HS-27A (cell line): ENCODE measurements at places on chromosomes 2 and 18.

GRCh38 chr18:4551001-4551360, 95.9 kb upstream of the DLGAP1 start:
- no peak for DNase-seq

DNA sequence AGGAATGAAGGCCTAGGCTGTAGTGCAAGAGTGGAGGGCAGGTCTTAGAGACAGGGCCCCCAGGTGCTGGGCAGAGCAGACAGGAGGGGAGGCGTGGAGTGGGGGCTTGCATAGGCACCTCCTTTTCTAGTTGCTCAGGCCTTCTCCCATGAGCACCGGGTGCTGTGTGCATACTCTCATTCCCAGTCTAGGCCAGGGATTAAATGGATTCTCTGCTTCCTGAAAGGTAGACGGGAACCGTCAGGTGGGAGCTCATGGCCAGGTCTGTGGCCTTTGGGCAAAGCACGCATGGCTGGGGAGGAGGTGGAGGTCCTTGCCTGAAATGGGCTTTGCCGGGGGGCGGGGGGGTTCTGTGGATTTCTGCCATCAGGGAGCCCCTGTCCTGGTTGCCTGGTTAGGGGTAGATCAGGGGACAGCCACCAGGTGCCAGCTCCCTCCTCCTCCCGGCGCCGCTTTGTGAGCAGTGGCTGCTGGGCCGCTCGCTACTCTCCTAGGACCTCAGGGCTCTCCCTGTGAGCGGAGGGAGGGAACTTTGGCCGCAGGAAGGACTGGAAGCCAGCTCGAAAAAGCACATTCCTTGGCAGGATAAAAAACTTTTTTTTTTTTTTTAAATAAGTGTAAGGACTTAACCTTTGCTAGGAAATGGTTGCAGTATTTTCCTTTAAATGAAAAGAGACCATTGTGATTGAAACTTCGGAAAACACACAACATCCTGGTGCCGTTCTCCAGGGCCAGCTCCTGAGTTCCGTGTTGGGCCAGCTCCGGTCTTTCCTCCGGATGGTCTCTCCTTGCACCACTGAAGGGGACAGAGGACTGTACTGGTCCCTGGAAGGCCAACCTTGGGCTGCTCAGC, 82.8 kb upstream of the HAAO start:
- DNase-seq, result no peak

DNA sequence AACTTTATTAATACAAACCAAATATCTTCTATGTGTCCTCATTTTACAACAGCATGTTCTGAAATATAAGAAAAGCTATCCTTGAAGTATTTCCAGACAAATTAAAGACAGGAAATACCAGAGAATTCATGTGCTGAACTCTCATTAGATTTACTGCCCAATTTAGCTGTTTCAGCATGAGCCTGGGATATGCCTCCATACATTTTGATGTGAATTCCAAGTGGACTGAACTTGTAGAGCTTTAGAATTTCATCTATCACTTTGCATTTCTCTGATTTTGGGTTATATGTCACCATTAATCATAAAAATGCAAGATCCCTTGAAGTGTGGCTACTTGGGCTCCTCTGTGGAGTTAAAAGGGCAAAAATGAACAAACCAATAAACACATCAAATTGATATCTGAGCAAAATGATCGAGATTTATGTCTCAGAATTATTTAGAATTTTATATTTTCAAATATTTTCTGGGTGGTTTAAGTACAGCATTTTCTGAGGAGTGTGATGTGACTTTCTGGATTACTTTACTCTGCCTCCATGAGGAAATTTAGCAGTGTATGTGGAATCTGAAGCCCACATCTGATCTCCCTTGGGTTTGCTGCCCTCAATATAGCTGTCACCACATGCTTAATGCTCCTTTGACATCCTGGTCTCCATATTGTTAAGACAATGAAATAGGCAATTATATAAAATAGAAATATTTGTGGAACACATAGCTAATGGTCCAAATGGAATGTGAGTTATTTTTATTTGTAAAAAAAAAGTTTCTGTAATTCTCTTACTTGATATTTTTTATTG, 206.6 kb upstream of the RBMS1 start:
- DNase-seq, result no peak

DNA sequence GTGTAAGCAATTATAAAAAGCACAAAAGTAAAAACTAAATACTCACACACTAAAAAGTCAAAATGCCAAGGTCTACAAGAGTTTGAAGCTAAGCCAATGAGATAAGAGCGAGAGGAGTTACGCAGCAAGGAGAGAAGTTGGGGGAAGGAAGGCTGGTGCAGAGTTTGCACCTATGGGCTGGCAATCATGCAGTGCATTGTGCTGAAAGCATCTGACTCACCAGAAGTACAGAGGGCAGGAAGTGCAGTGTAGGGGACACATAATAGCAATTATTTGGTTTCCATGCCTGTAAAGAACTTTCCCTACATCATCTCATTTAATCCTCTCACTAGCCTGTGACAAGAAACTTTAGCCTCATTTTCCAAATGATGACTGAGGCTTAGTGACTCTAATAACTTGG, 142.7 kb upstream of the KYNU start:
- no peak for DNase-seq

GRCh38 chr2:204583773-204584172, 38.5 kb downstream of the PARD3B start:
- no peak for DNase-seq

DNA sequence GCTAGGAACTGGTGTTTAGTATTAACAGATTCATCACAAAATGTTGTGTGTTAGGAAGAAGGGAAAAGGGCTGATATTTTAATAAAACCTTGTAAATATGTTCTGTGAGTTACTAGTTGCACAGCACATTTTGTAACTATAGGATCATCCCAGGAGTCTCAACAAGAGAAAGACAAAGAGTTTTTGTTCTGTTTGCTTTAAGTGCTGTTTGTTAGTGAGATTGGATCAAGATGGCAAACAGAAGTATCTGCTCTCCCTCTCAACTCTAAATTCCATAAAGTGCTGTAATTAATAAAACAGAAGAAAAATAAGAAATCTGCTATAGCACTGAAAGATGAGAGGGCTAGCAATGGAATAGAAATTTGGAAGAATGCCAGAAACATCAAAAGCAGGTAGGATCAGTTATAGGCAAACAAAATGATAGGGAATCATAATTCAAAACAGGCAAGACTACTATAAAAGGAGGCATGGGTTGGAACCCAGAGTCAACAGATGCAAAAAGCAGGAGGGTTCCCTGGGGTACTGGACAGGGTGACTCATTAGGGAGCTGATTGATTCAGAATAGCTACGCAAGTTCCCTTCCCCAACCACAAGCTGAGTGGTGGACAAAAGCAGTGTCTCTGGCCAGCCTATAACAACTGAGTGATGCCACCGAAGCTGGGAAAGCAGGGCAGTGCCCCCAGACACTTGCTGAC, 75.8 kb downstream of the DYNC1I2 start:
- no peak for DNase-seq

- DNase-seq, result no peak
Measured at GRCh38 chr2:39241588-39241987, 2.2 kb downstream of the CDKL4 start.

- no peak for DNase-seq
Measured at GRCh38 chr2:74227646-74228045, 29.2 kb downstream of the MTHFD2 start.

GRCh38 chr2:113282747-113283533, 4.2 kb upstream of the PAX8 start:
- DNase-seq, result peak; percentile 88

- no peak for DNase-seq
Measured at GRCh38 chr2:147524912-147525311, 319.9 kb upstream of the ACVR2A start.

DNA sequence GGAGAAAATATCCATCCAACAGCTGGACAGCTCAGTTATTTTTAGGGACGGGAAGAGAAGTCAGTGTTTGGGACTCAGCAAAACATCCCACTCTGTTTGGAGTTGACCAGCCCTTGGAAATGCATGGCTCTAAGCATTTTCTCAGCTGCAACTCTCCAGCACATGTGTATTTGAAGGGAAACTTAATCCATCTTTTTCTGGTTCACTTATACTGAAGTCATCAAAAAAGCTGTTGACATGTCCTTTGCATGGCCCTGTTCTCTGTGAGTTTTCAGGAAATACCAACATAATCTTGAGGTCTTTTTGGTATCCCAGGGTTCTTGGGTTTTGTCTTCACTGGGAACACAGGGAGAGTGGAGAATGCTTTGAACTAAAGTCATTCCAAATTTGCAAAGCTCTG, 91.9 kb upstream of the CELF4 start:
- no peak for DNase-seq

DNA sequence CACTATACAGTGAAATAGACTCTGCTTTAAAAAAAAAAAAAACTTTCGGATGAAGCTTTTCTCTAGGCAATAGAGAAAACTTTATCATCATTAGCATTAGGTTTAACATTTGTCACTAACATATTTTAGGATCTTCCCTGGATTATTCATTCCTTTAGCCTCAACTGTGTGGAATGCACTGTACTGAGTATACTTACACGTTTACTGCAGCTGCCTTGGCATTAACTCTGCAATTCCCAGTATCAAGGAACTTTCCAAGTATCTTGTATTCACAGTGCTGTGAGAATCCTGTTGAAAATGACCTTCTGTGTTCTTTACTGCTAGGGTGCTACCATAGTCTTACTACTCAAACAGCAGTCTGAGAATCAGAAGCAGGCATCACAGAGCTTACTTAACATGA, 328.2 kb upstream of the COL3A1 start:
- no peak for DNase-seq

DNA sequence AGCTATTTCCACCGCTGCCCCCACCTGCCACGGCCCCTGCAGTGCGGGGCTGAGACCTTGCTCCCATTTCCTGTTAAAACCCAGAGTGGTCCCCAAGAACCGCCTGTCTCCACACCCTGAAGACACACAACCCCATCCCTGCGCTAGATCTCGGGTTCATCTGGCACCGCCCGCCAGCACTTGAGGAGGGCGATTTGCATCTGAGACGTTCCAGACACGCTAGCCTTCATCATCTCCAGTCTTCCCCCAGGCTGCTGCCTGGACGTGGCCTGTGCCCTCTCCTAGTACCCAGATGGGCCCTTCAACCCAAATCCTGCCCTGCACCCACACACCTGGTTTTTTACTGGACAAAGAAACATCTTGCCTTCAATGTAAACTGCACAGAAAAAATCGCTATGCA, 49.8 kb downstream of the SLC66A2 start:
- DNase-seq, result no peak

- no peak for DNase-seq
Measured at GRCh38 chr2:230784795-230785194, 72.2 kb downstream of the CAB39 start.

- DNase-seq, result no peak
Measured at GRCh38 chr2:150690870-150691269, 203.4 kb upstream of the RND3 start.

DNA sequence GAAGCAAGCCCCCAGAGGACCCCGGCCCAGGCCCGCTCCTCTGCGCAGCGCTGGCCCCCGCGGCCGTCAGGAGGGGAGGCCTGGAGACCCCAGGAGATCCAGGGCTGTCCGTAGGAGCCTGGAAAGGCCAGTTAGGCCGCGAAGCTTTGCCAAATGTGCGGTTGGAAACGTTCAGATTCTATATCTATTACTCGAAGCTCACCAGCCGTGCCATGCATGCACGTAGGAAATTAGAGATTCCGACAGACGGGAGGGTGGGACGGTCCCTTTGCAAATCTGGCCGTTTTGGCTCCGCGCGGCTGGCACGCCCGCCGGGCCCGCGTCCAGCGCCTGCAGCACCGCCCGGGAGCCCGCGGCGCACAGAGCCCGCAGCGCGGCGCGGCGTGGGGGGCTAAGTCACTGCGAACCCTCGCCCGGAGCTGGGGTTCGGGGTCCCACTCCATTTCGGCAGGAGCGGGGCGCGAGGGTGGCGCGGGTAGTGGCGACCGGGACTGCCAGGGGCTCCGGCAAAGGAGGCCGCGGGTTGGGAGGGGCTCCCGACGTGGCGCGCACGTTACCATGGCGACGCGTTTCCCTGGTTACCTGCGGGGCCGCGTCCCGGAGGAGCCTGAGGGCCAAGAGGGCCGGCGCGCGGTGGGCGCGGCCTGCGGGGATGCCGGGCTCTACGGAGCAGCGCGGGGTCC, 488.6 kb upstream of the SMIM21 start:
- no peak for DNase-seq

GRCh38 chr18:41461114-41461513, 493.9 kb upstream of the PIK3C3 start:
- DNase-seq, result no peak

DNA sequence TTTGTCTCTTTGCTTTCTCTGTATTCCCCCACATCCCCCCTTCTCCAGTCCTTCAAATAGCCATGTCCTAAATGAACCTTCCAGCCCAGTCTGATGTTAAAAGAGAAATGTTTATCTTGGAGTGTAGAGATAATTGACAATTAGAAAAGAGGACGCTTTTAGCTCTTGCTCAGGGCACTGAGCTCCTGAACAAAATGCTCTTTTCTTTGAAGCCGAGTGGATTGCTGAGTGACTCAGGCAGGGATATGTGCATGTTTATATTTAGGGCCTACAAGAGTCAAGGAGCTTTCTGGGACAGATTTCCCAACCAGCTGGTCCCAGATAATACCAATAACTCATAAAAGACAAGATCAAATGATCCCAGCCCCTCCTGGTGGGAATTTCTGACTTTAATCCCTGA, 88.0 kb upstream of the SETBP1 start:
- no peak for DNase-seq

GRCh38 chr18:75916624-75916982, 489.1 kb upstream of the SMIM21 start:
- DNase-seq, result no peak

DNA sequence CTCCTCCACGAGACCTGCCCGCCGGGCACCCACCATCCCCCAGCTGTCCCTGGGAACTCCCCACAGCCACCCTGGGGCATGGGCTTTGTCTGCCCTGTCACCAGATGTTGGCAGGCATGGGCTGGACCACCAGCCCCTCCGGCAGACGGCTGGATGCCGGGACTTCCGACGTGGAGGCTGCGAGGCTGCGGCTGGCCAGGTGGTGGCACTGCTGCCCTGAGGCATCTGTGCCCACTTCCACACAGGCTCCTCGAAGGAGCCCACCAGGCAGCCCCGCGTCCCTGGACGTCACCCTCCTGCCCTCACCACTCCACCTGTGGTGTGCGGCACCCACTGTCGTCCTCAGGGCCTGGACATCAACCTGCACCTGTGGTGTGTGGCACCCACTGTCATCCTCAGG, 319.9 kb upstream of the SALL3 start:
- no peak for DNase-seq

DNA sequence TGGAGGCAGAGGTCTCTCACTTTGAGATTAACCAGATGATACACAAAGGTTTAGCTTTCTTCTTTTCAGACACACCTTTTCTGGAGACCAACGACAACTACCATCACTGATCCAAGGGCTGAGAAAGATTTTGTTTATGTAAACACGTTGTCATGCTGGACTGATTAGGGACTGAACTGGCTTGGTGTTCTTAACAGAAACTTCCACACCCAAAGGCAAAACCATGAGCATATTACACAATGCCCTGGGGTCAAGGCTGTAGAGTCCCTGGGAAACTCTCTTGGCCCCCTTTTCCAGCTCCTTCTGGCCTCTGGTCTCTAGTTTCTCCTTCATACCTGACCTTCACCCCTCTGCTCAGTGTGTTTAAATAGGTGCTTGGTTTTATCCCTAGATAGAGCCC, 447.0 kb upstream of the TCF4 start:
- DNase-seq, result no peak

GRCh38 chr2:125747165-125747425, 908.9 kb upstream of the GYPC start:
- DNase-seq, result no peak
